Stimulated activated CD8-positive, alpha-beta memory T cell treated with anti-CD3 and anti-CD28 coated beads, Interleukin-2, amount 100 ng/mL, for 1 hour (primary cell): ENCODE measurements at places on chromosomes 6 and 20.

DNA sequence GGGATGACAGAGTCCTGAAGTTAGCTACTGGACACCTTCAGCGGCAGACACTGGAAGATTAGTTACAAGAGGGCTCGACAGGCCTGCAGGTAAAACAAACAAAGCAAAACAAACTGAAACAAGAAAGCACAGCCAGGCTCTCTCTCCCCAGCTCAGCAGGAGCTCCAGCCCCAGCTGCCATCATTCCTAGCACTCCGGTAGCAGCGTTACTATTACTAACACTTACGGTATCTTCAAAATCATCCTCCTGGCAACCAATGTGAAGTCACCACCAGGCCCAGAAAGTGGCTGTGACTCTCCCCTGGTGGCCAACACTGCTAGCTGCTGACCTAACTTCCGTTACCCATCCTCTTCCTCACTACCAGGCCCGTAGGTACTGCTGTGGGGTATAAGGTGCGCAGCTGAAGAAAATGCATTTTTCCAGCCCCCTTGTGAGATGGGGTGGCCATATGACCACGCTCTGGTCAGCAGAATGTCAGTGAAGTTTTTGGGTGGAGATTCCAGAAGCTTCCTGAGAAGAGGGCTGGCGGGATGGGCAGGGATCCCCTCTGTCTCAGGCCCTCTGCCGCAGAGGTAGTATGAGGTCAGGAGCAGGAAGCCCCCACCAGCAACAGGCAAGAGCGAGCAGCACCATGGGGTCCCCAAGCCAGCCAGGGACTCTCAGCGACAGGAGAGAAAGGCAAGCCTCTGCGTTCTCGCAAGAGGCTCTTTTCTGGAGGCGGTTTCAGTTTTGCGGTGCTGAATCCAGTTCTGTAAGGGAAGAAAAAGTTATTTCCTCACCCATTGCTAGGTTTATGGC lies 37.4 kb upstream of the TBXT start:
- DNase-seq, result no peak

- no peak for DNase-seq
Measured at GRCh38 chr6:157488058-157488457, 107.1 kb downstream of the ZDHHC14 start.

DNA sequence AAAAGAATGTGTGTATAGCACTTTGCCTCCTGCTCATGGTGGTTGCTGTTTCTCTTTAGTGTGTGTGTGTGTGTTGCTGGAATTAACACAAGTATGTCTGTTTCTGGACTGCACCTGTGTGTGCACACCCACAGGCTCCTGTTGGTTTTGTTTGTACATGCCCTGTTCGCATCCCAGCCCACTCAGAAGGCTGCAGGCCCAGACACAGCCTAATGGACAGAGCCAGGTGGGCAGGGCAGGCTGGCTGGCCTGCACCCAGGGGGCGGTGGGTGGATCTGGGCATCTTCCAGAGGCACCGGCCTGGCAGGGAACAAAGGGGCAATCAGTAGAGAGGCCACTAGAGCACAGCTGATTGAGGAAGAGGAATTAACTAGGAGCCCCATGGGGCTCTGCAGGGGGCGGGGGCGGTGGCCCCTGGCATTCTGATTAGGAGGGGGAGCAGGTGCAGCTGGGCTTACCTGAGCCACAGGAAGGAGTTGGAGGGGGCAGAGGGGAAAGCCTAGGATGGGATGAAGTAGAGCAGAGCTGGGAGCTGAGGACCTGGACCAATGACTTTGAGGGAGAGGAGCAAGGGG lies 21.9 kb downstream of the CD40 start:
- no peak for DNase-seq

DNA sequence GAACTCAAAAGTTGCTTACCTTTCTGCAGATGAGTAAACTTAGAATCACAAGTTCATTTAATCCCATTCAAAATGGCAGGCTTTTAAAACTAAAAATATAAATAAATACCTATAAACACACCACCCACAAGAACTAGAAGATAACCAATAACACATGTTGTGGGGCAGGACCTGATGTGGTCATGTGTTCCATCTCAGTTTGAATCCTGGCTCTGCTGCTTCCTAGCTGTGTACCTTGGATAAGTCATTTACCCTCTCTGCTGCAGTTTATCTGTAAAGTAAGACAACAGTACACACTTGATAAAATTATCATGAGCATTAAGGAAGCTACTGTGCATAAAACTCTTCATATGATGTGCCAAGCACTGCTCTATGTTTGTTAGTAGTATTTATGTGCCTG lies 22.0 kb downstream of the TRIM27 start:
- no peak for DNase-seq

DNA sequence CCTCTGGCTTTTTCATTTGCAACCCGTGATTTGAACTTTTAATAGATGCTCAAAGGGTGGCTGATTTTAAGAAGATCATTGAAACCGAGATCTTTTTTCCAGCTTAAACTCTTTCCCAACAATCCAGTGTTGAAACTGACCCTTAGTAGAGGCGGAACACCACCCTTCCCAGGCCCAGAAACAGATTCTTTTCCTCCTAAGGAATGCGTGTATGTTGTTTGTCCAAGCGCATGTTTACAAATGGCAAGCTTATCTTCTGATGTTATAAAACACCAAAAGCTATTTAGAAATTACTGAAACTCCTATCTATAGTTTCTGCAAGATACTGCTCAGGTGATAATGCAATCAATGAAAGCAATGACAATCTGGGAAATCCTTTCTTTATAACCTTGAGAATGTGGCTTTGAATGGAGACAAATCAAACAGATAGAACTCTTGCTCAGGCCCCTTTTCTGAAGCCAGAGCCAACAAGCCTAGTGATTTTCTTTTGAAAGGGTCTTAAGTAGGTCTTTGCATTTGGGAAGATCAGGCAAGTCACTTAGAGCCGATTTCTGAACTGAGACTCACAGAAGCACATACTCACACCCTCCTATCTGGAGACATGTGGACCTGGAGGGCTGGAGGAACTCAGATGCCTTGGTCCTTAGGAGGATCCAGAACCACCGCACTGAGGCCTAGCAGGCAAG lies 9.1 kb downstream of the BANF2 start:
- no peak for DNase-seq

- DNase-seq, result no peak
Measured at GRCh38 chr6:73657201-73657600, 3.4 kb upstream of the SLC17A5 start.

DNA sequence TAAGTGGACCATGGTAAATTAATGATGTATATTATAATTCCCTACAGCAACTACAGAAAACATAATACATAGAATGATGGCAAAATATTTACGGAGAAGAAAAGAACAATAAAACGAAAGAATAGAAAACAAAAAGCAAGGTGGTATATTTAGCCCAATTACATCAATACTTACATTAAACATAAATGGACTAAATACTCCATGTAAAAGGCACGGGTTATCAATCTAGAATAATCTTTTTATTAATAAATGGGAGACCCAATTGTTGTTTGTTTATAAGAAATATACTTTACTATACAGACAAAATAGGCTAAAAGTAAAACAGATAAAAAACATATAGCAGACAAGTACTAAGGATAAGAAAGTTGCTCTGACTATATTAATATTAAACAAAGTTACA lies 137.2 kb downstream of the TASP1 start:
- DNase-seq, result no peak

DNA sequence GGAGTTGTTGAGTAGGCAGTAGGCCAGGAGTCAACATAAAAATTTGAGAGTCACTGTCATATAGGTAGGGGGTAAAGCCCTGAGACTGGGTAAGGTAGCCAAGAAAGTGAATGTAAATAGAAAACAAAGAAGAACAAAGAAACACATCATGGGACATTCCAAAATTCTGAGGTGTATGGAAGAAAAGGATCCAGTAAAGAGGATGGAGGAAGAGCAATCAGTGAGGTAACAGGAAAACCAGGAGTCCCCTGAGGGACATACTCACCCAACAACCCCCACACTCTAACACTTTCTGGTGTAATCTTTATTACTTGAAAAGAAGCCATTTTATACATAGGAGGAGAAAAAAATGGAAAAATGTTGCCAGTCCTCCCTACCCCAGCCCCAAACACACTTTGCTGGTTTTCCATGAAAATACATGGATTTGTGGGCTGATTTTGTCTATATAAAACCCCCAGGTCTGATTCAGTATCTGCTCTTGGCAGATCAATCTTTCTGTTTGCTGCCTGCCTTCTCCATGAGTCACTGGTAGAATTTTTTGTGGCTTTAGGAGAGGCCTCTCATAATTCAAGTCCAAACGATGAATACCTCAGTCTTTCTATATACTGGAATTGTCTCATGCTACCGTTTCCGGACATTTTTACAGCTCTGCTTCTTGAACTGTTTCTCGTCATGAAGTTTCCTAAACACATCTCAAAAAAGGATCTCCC lies 271.4 kb upstream of the MAN1A1 start:
- DNase-seq, result no peak

- DNase-seq, result no peak
Measured at GRCh38 chr6:144809969-144810368, 524.8 kb downstream of the UTRN start.

DNA sequence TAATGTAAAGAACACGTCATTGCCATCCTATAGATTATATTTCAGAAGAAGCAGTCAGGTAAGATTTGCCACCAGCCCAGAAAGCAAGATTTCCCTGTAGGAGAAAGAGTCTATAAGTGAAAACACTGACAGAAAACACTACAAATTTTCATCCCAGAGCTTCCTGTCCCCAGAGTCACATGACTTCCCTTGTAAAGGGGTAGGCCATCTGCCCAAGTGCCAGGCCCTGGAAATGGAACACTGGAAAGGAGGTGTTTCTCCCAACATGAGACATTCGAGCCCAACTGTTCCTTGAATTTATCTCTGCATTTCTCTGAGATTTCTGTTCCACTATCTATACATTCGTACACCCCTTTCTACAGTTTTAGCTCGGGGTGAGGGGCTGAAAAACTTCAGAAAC lies 46.9 kb downstream of the RAMACL start:
- no peak for DNase-seq
